Fibroblast of skin of back (primary cell): ENCODE measurements at places on chromosomes 2 and 18.

DNA sequence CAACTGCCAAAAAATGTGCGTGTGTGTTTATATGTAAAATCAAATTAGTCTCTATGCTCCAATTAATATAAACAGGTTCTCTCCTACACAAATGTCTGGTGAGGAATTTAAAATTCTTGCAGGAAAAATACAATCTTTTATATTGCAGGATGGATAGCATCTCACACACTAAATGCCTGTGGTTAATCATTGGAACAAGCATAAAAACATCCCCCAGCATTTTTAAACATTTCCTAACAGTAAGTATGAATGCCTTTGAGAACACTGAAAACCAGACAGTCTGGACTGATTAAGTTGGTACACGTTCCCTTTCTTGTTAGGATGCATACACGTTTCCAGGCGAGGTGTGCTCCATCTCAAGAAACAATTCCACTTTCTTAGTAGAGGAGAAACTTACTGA, 29.9 kb upstream of the PDE1A start:
- no peak for DNase-seq

DNA sequence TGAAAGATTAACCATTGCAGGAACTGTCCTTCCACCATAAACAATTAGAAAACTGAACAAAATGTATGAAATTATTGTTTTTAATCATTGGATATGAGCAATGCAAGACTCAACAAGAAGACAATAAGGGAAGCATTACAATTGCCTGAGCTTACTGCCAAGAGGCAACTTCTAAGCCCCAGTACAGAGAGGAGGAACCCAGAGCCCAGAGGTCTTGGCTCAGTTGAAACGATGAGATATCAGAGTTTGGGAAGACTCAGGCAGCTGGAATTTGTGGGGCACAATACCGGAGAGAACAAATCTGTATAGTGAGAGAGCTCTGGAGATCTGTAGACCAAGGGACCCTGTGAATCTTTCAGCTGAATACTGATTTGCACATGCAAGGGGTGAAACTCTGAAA, 80.6 kb upstream of the ZFP36L2 start:
- DNase-seq, result no peak

- DNase-seq, result no peak
These were observed 18.8 kb downstream of the CYP26B1 start for GRCh38 chr2:72128843-72129227.

GRCh38 chr18:56475250-56475649, 163.1 kb downstream of the TXNL1 start:
- DNase-seq, result peak; percentile 56

GRCh38 chr2:212694398-212694797, 155.8 kb upstream of the ERBB4 start:
- no peak for DNase-seq

DNA sequence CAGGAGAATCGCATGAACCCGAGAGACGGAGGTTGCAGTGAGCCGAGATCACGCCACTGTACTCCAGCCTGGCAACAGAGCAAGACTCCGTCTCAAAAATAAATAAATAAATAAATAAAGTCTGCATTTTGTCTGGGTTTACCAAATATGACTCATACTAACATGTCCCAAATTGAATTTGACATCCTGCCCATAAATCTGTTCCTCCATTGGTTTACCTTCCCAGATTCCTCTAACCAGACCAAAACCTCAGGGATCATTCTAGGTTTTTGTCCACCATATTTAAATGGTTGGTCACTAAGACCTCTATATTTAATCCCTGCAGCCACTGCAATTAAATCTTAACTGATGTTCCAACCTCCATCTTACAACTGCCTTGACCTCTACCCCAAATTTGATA, 150.9 kb downstream of the ATAD2B start:
- DNase-seq, result no peak

GRCh38 chr2:40225670-40226210, 226.2 kb downstream of the SLC8A1 start:
- DNase-seq, result no peak

- DNase-seq, result peak; percentile 57
These were observed 868 bp downstream of the HSBP1L1 start for GRCh38 chr18:79965119-79965902.

- DNase-seq, result no peak
These were observed 1201.0 kb downstream of the LRP1B start for GRCh38 chr2:140929849-140930248.

DNA sequence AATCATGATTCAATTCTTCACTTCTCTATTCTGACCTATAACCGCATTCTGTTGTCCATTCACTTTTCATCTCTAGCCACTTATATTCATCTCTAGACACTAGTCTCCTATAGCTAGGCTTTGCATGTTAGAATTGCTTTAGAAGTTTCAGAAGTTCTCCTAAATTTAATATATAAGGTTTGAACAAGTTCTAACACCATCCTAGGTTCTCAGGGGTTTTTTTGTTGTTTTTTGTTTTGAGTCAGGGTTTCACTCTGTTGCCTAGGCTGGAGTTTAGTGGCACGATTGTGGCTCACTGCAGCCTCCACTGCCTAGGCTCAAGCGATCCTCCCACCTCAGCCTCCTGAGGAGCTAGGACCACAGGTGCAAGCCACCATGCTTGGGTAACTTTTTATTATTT, 19.9 kb downstream of the WDSUB1 start:
- DNase-seq, result no peak

- no peak for DNase-seq
These were observed 23.2 kb downstream of the HDAC4 start for GRCh38 chr2:239377591-239377990.

DNA sequence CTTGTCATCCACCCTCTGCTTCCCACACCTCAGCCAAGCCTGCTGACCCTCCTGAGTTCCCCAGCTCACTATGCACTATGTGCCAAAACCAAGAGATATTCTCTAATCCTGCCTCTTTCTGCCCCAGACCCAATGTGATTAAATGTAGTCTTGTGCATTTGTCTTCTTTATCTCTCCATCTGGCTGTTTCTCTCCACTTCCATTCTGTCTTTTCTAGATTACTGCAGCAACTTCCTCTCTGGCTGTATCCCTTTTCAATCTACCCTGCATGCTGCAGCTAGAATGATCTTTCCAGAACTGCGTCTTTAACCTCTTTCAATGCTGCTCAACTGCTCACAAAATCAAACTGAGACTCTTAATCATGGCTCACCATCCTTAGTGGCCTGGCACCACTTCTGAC, 164.1 kb downstream of the GALNT14 start:
- DNase-seq, result no peak

- DNase-seq, result no peak
These were observed 5.2 kb downstream of the TGIF1 start for GRCh38 chr18:3455090-3455635.

DNA sequence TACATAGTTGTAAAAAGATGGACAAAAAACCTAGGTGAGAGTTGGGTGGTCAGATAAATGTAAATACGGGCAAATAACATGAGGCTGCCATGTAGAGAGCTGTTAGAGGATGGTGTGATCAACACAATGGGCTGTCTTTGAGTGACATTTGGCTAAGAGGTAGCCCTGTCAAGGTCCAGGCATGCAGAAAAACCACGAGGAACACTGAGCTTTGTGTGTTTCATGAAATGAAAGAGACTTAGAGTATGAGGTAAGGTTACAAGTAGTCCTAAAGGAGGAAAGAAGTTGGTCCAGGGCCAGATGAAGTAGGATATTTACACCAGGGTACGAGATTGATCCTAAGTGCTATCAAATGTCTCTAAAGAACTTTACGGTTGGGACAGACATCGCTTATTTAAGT, 160.9 kb downstream of the RDH14 start:
- no peak for DNase-seq

GRCh38 chr2:51717312-51717711, 685.4 kb upstream of the NRXN1 start:
- peak; percentile 91 for DNase-seq

- DNase-seq, result no peak
These were observed 219.7 kb upstream of the CHST9 start for GRCh38 chr18:27404855-27405254.

DNA sequence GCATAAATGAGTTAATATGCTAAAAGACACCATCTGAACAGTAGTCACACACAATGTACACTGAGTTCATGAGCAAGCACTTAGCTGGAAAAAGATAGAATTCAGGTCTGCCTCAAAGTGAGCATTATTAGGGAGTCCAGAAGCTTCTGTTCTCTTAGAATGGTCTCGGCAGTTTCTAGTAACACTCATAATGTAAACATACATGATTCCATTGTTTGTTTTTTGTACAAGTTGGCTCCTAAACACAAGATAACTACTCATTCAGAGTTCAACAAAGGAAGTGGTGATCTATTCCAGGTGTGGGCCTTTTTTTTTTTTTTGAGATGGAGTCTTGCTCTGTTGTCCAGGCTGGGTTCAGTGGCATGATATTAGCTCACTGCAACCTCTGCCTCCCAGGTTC, 66.2 kb downstream of the ESCO1 start:
- DNase-seq, result no peak

- DNase-seq, result no peak
These were observed 120.9 kb upstream of the CDH19 start for GRCh38 chr18:66724664-66725356.

- no peak for DNase-seq
These were observed 263.6 kb upstream of the SALL3 start for GRCh38 chr18:78716022-78716421.

DNA sequence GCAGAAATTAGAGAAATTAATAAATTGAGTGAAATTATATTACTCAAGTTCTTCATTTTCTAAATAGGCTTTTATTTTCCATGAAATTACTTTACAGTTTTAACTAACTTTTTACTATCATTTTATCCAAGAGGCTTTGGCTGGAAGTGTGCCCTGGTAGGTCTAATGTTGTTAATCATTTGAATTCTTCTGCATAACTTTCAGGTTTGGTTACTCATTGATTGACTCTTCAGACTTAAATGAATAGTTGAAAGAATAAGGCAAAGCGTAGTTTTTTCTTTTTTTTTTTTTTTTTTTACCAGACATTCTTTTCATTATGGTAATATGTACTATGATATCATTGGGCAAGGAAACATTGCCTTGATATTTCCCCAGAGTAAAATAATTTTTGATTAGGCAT, 228.4 kb upstream of the MMADHC start:
- DNase-seq, result no peak

DNA sequence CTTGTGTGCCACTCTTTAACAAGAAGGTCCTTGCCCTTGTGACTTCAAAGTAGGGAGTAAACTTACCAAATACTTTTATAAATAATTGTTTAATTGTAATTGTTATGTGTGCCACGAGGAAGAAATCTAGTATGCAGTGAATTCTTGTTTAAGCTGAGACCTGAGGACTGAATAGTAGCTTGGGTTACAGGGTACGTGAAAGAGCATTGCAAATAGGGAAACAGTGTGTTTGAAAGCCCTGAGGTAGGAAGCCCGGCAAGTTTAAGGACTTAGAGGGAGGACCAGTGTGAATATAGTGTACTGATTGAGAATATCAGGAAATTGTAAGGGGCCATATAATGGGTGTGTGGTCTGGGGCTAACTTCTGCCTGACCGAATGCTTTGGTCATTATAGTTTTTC, 26.2 kb downstream of the PHLPP1 start:
- no peak for DNase-seq

DNA sequence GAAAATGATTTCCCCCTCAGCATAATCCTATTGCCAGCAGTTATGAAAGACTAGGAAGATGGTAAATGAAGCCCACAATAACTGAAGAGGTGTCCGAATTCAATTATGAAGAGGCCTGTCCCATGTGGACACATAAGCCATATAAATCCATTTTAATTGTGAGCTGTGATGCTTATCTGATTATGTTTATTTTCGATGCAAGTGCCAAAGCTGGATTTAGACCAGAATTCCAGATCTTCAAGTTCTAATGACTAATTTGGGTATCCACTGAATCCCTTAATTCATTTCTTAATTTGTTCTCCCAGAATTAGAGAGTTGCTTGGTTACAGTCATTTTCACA, 24.5 kb downstream of the SPATS2L start:
- DNase-seq, result no peak

DNA sequence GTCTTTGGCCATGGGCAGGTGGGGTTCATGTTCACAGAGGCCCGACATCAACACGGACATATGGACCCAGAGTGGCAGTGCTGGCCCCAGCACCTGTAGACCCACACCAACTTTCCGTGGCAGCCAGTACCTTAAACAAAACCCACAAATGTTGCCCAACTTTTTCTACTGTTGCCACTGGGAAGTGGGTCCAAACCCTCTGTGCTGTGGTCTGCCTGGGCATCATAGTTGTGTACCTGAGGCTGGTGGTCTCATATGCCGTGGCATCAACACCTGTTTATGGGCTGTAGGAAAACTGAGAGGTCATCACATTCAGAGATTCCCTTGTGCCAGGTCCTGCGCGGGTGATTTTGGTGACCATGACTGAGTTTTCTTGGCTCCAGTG, 79.9 kb downstream of the SH3RF3 start:
- DNase-seq, result no peak

GRCh38 chr2:61471905-61472805, 1.3 kb upstream of the USP34 start:
- DNase-seq, result peak; percentile 6

DNA sequence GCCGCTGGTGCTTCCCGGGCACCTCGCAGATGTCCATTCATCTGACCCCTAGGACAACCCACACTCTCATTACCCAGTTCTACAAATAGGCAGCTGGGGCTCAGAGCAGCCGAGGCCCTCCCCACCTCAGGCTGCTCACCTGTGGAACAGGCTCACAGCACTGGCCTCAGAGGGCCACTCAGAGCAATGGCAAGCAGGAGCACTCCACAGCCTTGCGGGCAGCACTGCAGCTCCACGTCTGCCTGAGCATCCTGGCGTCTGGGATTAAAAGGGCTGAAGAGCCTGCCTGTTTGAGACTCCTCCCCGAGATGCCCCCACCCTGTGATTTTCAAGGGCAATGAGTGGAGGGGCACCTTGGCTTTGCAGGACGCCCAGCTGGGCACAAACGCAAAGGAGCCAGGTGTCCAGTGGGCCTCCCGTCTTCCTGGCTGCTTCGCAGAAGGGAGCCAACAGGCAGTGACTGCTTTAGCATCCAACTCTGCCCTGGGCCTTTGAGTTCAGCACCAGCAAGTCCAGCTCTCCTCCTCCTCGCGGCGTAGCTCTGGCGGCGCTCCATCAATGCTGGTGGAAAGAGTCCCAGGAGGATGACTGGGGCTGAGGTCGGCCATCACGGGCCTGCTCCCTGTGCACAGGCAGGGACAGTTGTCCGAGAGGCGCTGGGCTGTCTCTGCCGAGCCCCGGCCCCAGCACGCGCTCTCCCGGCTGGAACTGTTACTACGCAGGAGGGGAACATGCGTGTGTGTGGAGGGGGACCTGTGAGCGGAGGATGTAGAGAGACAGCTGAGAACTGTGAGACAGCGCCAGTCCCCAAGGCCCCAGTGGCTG, 297.2 kb downstream of the NDUFA10 start:
- no peak for DNase-seq

DNA sequence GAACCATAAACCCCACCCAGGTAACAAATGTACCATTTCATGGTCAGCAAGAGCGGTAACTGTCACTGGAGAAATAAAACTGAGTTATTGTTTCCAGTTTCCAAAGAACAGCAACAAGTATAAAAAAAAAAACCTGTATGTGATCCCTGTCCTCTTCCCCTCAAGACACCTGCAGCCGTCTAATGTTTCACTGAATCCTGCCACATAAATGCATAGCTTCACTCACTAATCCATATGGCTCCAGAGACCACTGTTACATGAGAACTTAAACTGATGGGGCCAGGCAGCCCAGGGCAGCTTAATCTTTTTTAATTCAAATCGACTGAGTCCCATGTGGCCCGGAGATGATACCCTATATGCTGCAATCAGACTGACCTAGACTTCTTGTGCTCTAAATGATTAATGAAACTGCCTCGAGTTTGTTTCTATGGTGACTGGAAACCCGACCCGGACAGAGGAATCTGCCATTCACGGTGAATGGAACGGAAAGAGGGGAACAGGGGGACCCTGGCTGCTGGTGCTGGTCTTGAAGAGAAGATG, 60.9 kb upstream of the SIX2 start:
- DNase-seq, result peak; percentile 12
